T1000 (cell line): ENCODE measurements at places on chromosomes 1 and 21.
A peak's percentile ranks its signal among the peaks of the same experiment; 100 is the strongest.

DNA sequence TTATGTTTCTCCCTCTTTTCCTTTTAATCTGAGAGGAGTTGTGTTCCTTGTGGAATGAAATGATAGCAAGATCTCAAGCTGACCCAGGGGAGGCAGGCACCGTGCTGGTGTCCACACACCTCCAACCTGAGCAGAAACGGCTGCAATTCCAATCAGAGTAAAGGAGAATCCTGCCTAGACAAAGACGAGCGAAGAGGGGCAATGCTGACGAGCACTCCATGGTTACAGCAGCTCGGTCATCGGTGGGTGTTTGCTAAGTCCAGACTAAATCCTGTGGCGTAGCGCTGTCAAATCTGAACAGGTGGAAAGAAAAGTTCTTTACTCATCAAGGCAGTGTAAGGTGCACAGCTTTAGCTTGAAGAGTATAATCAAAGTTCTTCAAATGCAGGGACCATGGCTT is 74.8 kb downstream of the PLD5 start:
- DNase-seq = no peak

DNA sequence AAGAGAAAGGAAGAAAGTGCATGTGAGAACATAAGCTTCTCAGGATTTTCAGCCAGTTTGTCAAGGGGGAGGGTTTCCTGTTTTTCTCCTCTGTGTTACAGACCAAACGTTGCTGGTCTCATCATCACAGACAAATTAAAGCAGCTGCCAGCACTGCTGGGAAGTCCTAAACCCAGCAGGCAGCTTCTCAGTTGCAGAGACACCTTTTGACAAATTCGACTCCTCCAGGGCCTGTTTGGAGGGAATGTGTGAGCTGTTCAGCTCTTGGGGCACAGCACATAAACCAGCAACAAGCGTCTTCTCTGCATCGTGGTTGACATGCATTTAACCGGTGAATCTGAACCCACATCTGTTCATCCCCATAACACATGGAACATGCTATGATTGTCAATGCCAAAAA is 454.6 kb upstream of the RUNX1 start:
- no peak for DNase-seq

DNA sequence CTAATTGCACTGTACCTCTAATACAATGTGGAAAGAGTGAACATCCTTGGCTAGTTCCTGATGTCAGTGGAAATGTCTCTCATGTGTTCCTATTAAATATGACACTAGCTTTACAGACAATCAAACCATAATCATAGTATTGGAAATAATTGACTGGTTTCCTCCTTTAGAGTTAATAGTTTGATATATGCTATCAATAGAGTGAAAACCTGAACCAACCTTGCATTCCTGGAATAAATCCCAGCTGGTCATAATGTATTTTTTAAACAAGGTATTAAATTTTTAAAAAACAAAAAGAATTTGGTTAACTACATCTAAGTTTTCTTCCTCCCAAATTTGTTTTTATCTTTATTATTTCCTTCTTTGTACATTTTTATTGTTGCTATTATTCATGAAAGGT is 226.1 kb downstream of the SLC45A1 start:
- no peak for DNase-seq

GRCh38 chr1:187517546-187517945 is 688.8 kb downstream of the PLA2G4A start:
- DNase-seq = no peak

GRCh38 chr1:76501136-76501535 is 366.1 kb upstream of the ST6GALNAC5 start:
- no peak for DNase-seq

DNA sequence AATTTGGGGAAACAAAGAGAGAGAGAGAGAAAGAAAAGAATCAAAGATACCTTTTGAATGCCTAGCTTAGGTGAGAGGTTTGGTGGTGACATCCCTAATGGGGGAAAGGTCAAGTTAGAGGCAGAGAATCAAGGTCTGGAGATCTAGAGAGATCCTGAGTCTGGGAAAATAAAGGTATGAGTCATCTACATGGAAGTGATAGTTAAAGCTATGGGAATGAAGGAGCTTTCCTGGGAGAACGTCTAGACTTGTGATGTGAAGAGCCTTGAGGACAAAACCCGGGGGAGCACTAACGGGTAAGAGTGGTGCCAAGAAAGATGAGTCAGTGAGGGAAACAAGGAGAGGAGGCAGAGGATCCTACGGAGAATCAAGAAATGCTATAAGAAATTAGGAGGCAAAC is 110.8 kb upstream of the RUNX1 start:
- DNase-seq = peak; percentile 71

DNA sequence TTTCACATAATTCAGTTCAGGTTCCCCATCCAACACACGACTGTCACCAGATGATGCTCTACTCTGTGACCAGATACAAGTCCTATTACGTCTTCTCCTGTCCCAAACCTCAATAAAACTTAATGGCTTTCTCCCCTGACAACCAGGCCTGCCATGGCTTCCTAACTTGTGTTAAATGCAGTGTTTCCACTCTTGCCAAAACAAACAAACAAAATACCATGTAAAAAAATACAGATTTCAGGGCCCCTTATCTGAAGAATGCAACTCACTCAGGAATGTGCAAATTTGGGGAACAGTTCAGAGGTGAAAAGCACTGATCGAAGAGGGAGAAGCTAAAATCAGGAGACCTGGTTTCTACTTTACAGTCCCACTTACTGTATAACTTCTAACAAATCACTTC is 863 bp upstream of the NUF2 start:
- DNase-seq = no peak

- peak; percentile 18 for DNase-seq
Measured at GRCh38 chr1:101291562-101292380, 55.0 kb downstream of the S1PR1 start.

DNA sequence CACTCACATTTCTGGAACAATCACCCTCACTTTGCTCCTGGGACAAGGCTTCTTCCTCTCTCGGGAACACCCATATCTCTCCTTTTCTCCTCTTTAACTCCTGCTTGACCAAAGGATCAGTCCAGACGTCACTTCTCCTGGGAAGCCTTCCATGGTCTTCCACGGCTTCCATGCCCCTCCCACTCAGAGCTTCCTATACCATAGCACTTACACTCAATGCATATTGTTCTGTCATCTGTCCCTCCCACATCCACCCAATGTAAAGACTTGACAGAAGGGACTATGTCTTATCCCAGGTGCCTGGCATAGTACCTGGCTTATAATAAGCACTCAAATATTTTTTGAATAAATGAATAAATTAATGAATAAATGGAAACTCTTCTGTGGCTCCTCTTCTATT is 28.2 kb downstream of the CD34 start:
- DNase-seq = no peak

DNA sequence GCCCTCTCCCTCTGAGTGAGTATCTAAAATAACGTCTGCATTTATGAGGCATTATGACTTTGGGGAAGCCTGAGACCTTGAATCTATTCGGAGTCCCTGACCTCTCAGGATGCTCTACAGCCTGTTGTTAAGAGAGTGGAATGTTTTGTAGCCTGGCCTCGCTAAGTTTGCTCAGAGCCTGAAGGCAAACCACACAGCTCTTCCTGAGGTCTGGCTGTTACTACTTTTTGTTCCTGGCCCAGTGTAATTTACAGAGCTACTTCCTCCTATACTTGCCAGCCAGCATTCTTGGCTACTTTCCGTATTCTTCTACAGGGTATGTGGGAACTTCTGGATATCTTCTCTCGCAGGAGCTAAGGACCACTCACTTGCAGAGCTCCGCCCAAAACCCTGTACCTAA is 3.6 kb upstream of the ZMYM4 start:
- no peak for DNase-seq

- DNase-seq = no peak
Measured at GRCh38 chr1:37059346-37059745, 25.0 kb upstream of the GRIK3 start.

DNA sequence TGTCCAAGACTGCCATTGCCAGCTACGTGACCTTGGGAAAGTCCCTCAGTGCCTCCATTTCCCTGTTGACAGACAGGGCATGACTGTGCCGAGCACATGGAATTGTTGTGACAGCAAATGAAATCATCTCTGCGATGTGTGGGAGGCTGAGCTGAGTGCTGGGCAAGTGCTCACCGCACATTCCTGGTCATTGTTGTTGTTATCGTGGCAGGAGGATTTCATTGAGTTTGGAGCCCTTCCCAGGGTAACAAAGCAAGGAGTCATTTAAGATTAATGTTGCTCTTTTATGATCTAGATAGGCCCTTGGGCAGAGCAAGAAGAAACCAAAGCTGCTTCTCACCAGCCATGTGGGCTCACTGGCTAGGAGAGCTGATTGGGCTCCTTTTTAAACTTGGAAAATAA is 39.6 kb upstream of the ITPKB start:
- DNase-seq = peak; percentile 53

DNA sequence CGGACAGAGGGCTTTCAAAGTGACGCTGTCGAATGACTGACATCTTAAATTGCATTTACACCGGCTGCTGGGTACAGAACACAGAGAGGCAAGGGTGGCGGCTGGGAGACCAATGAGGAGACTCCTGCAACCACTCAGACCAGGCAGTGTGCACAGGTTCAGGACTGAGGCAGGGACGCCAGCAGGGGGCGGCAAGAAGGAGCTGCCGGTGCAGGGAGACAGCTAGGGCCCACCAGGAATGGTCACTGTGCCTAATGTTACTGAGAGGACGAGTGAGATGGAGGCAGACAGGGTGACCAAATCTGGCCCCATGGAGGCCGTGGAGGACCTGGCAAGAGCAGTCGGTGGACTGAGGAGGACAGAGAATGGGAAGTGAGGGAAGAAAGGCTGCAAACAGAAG is 23.5 kb downstream of the GLIS1 start:
- DNase-seq = no peak

DNA sequence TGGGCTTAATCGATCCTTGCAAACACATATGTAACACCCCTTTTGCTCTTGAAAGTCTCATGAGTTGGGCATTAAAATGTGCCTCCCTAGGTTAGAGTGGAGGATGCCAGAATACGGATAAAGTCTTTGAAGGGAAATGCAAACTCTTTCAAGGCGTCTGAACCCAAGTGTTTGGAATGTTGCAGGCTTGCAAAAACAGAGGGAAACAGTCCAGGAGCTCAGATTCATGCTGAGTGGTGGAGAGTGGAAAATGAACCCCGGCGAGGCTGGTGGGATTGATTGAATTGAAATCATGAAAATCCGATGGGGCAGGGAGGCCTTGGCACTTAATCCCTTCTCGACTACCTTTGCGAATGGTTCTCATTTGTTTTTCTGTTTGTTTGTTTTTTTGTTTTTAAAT is 175.5 kb downstream of the PGBD5 start:
- DNase-seq = no peak

DNA sequence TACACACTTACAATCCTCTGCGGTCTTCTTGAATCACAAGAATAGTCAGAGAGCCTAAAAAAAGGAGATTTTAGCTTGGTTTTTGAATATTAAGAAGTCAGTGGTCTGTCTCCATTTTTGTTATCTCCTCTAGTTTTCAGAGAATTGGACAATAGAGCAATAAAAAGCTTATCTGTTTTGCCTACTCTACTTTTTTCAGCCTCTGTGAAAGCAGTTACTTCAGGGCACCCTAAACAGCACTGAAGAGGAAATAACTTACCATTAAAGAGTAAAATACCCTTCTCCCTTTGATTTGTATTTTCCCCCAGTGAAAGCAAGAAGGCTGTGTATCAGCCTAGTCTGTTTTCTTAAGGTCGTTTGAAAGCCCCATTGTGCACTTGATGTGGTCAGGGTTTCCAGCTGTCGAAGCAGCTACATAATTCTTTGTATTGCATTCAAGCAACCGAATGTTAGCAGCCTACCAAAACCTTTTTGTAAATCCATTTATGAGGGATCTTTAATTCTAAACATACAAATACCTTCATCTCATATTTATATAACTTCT is 1.0 kb downstream of the NTMT2 start:
- no peak for DNase-seq

GRCh38 chr1:1954831-1955441 is 35.9 kb upstream of the TMEM52 start:
- no peak for DNase-seq

- DNase-seq = no peak
Measured at GRCh38 chr1:158330391-158331105, 783 bp downstream of the CD1B start.

- DNase-seq = no peak
Measured at GRCh38 chr1:168794057-168794456, 65.1 kb upstream of the DPT start.

- no peak for DNase-seq
Measured at GRCh38 chr1:196557797-196558196, 50.4 kb downstream of the KCNT2 start.

DNA sequence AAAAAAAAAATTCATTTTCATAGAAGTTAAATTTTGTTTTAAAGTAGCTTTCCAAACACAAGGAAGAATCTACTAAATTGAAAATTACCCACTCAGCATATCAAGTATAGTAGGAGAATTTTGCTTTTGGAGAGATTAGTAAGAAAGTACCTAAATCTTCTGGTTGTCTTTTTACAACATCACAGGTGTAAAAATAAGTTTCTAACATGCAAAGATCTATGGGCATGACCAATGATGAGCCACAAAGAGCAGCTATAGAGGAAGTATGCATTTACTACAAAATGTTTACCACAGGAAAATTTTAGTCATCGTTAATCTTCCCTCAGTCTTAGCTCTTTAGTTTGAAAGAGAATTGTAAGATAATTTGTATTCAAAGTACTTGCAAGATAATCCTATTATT is 28.1 kb downstream of the ANGPTL3 start:
- no peak for DNase-seq

DNA sequence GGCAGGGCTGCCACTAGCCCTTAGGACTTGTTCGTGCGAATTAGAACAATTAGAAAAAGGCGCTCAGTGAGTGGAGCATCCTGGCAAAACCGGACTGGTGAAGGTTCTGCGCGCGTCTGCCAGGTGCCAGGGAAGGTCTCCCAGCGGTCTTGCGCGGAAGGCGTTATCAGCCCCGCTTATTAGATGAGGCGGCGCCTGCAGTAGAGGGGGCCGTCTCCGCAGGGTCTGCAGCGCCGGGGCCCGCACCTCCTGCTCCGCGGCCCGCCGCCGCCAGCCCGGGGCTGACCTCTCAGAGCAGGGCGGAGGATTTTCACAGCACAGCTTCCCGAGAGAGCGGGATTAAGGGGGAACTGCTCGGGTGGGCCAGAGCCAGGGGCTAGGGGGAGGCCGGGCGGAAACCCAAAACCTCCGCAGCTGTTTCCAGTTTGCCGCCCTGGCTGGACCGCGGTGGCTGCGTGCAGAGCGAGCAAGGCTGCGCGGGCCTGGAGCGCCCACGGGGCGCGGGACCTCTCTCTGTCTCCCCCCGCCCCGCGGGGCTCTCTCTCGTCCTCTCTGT is 155.2 kb downstream of the FOXD2 start:
- DNase-seq = no peak

- DNase-seq = no peak
Measured at GRCh38 chr1:6635910-6636760, 11.5 kb downstream of the THAP3 start.

DNA sequence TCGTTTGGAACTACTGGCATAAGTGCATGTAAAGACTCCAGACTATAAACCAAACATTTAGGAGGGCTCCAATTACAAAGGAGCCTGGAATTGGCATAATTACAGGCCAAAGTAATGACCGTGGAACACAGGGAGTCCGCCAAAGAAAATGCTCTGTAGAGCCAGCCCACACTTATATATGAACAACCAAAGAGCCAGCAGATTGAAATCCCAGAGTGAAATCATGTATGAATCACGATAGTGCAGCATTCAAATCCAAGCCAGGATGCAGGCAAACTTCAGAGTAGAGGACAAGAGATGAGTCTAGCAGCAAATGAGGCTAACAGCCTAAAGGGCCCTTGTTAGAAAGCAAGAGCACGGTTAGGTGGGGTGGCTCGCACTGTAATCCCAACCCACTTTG is 13.1 kb downstream of the VPS26C start:
- no peak for DNase-seq

- no peak for DNase-seq
Measured at GRCh38 chr1:153532181-153532580, 3.6 kb downstream of the S100A6 start.
